ENCODE measurements at places on chromosomes 6 and 20. TPM values are rescaled to one million over a fixed set of nuclear protein-coding genes. Genes with fewer than 3 reads are reported as not detected.

DNA sequence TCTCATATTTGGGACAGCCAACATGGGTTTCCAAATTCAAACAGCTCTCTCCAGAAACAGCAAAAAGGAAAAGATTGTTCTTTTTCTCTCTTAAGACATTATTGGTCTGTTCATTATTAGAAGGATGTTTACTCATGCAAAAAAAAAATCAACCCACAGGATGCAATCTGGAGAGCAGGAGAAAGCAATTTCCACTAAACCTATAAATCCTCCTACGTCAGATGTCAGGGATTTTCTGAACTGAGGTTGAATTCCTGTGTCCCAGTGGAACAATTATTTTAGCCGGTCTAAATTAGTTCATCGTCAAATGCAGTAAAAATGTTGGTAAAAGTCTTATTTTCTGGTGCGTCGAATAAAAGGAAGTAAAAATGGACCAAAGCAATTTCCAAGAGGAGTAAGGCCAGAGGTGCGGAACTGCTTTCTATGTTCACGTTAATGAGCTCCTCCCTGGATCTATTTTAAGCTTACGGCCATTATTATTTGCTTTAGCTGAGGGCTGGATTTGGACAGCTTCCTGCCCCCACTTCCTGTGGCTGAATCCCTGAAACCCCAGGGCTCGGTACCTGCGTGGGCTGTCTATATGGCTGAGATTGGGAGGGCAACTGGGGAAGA is at the start of gene GABRR1:
Gene GABRR1, minus strand, starts transcription at position 60 of the 612 bp plus-strand sequence. Its CDS starts 36 bp downstream, at position 24.
- no peak for DNase-seq
- no peaks in the 10 kb centered on the region for H3K27me3 ChIP-seq
- H3K4me3 ChIP-seq: no peak within 1 kb of the TSS
- H3K36me3 ChIP-seq: no peaks in the 10 kb centered on the region
- no peak within 1 kb of the TSS for H3K27ac ChIP-seq
- H3K4me1 ChIP-seq: no peaks in the 10 kb centered on the region

The FAM217A gene
- total RNA-seq: not detected

DNA sequence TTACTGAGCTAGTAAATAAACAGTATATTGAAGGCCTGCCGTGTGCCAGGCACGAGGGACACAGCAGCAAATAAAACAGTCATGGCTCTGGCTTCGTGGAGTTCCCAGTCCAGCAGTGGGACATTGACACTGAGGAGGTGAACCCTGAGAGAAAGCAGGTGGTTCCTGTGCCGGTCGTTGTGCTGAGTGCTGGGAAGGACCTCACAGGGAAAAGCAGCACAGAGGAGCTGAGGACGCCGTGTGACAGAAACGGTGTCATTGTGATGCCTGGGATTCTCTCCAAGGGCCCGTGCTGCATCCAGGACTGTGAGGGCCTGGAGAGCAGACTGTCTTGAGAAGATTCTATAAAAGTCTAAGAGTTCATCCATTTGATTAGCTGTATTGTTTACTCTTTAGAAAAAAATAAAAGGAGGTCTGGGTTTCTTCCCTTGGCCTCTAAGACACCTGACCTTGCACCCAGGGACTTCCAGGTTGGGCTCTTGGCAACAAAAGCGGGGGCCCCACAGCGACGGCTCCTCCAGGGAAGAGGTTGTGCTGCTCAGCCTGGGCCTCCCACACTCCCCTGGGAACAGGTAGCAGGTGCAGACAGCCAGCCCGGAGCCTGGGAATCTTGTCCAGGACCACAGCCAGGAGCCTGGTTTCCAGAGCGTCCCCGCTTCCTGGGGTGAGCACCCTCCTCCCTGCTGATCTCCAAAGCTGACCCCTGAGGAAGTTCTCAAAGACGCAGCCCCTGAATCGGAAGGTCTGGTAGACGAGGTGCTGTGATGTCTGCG is 251.2 kb upstream of the PMEPA1 start:
- no peak for DNase-seq
- no peaks in the 10 kb centered on the region for H3K4me1 ChIP-seq
- H3K4me3 ChIP-seq: no peak overlapping the region
- no peaks in the 10 kb centered on the region for H3K27me3 ChIP-seq
- no peaks in the 10 kb centered on the region for H3K36me3 ChIP-seq
- H3K27ac ChIP-seq: no peak overlapping the region

The EGFL8 gene
- total RNA-seq: 14.5 TPM

GRCh38 chr20:32742322-32743236 is 688 bp downstream of the COMMD7 start:
- H3K4me3 ChIP-seq: peak overlapping the region; percentile 79
- peaks cover 13% of the 10 kb centered on the region for H3K4me1 ChIP-seq
- H3K27ac ChIP-seq: peak overlapping the region; percentile 89
- no peak for DNase-seq
- H3K36me3 ChIP-seq: no peaks in the 10 kb centered on the region
- H3K27me3 ChIP-seq: no peaks in the 10 kb centered on the region

Measured in upper lobe of right lung (tissue), 1 donor.